ENCODE measurements at places on chromosomes 1 and 21.
A peak's percentile ranks its signal among the peaks of the same experiment; 100 is the strongest.

DNA sequence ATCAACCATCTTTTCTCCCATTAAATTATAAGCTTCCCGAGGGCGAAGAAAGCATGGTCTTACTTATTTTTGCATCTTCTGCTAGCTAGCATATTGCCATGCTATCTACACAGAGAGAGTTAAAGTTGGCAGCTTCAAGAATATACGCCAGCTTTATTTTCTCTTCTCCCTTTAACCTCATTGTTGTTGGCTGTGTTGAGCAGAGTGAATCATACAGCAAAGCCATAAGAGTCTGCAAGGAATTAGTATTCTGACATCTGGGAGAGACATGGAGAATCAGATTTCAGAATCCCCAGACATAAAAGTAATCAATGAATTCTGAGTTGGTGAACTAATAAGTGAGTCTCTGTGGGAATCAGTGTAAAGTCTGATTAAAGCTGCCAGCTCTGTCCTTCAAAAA is 649.6 kb upstream of the PTBP2 start:
- no peak for DNase-seq

DNA sequence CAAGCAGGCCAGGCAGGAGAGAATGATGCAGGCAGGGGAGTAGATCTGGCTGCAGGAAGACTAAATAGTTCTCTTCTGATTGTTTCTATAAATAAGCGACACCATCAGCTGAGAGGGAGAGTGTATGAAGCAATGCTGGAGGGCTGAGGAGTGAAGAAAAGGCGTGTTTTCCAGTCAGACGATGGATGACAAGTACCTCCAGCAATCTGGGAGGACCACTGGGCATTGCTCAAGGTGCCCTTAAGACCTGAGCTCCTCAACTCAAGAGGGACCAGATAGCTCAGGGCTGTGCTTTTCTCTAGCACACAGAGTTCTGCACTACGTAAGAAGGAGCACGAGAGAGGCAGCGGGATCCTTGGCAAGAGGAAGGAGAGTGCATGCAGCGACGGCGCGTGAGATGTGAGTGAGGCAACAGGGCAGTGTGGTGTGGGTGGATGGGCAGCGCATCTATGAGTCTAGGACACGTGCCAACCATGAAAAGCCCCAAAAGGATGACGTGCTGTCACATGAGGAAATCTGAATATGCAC is 36.0 kb downstream of the PABPC4 start:
- DNase-seq: no peak

DNA sequence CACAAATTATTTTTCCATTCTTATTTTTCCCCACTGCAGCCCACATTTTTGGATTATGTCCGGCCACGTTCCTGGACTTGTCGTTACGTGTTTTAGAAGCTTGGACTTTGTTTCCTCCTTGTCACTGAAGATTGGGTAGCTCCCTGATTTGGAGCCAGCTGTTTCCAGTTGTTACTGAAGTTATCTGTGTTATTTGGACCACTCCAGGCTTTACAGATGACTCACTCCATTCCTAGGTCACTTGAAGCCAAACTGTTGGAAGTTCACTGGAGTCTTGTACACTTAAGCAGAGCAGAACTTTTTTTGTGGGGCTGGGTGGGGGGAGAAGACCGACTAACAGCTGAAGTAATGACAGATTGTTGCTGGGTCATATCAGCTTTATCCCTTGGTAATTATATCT is 12.2 kb upstream of the AXDND1 start:
- no peak for DNase-seq

DNA sequence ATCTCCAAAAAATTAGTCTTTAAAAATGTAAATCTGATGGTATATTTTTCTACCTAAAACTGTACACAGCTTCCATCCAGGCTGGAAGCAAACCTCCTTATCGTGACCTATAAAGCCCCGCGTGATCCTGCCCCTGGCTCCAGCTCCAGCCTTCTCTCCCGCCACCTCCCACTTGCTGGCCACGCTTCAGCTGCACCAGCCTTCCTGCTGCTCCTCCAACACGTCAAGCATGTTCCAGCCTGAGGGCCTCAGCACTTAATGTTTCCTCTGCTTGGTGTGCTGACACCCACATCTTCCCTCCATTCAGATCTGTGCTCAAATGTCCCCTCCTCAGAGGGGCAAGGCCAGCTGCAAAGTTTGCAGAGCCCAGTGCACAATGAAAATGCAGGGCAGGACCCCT is 123.5 kb upstream of the MAGI3 start:
- no peak for DNase-seq

- DNase-seq: peak; percentile 25
Measured at GRCh38 chr1:50930965-50931737, 28.9 kb downstream of the FAF1 start.
